ENCODE measurements at places on chromosomes 11 and 22. TPM values are rescaled to one million over a fixed set of nuclear protein-coding genes. Genes with fewer than 3 reads are reported as not detected.
A peak's percentile ranks its signal among the peaks of the same experiment; 100 is the strongest.

DNA sequence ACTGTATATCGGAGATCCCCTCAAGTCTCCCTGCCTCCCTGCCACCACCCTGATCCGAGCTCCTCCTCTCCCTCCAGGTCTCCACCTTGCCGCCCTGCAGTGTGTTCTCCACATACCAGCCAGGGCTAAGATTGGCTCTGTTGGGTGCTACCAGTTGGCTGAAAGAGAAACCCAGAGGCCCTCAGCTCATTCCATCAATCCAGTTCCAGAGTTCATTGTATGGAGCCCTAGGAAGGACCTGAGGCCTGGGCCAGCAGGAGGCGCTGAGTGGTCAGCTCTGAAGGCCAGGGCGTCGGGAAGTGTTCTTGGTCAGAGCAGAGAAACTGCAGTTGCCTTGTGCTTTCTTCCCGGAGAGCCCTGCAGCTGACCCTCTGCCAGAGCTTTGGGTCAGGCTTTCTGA is 2.2 kb upstream of the TOP3B start:
- DNase-seq: no peak

DNA sequence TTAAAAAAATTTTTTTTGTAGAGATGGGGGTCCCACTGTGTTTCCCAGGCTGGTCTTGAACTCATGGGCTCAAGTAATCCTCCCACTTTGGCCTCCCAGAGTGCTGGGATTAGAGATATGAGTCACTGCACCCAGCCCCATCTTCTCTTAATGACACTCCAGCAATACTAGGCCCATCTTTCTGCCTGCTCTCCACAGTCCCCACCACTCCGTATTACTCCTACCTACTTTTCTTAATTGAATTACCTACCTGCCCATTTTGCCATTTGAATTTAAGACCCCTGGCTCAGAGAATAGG is 2.0 kb upstream of the STIM1 start:
- DNase-seq: no peak

- DNase-seq: no peak
Measured at GRCh38 chr22:30438559-30438958, 13.0 kb downstream of the MTFP1 start.

DNA sequence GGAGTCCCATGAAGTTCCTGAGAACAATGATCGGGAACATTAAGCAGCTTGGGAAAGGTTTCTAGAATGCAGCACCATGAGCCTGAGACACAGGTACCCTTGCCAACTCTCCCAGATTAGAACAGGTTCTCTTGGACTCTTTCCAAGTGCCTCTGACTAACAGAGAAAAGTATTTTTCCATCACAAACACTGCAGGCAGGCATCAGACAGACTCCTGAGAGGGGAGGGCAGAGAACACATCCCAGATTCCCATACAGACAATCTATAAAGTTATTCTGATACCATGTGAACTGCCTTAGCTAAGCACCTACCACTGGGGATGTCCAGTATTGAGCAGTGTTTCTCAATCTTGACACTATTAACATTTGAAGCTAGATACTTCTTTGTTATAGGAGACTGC is 27.3 kb downstream of the SERGEF start:
- DNase-seq: no peak

DNA sequence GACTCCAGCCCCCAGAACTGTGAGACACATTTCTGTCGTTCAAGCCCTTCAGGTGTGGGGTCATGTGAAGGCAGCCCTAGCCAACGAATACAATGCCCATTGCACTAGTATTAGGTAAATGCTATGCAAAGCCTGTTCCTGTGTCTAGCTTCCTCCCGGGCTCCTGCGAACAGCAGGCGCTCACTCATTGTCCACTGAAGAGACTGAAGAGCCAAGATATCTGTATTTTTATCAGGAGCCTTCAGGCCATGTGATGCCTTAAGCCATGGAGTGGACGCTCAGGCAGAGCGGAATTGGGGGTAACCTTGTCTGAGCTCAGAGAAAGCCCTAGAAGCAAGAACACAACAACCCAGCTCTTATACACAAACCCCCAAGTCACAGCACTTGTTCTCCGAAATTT is 4.2 kb upstream of the TMPRSS6 start:
- DNase-seq: no peak

GRCh38 chr11:19525714-19526113 is 186.9 kb upstream of the NAV2 start:
- DNase-seq: no peak

- no peak for DNase-seq
Measured at GRCh38 chr11:20041499-20041898, 118.8 kb downstream of the DBX1 start.

DNA sequence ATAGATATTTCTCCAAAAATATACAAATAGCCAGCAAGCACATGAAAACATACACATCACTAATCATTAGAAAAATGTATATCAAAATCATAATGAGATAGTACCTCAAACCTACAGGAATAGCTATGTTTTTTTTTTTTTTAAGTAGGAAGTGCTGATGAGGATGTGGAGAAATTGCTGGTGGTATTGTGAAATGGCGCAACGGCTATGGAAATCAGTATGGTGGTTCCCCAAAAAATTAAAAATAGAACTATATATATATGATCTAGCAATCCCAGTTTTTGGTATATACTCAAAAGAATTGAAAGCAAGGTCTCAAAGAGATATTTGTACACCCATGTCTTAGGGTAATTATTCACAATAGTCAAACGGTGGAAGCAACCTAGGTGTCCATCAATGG is 46.0 kb upstream of the HIPK3 start:
- no peak for DNase-seq

- peak; percentile 67 for DNase-seq
Measured at GRCh38 chr22:43185860-43186261, 1.1 kb downstream of the TTLL12 start.

GRCh38 chr11:47378010-47378835 is at the start of gene SPI1:
TSS of gene SPI1 (minus strand) at chr11:47378547. CDS start at chr11:47378353, 194 bp downstream.
- peak; percentile 56 for DNase-seq

DNA sequence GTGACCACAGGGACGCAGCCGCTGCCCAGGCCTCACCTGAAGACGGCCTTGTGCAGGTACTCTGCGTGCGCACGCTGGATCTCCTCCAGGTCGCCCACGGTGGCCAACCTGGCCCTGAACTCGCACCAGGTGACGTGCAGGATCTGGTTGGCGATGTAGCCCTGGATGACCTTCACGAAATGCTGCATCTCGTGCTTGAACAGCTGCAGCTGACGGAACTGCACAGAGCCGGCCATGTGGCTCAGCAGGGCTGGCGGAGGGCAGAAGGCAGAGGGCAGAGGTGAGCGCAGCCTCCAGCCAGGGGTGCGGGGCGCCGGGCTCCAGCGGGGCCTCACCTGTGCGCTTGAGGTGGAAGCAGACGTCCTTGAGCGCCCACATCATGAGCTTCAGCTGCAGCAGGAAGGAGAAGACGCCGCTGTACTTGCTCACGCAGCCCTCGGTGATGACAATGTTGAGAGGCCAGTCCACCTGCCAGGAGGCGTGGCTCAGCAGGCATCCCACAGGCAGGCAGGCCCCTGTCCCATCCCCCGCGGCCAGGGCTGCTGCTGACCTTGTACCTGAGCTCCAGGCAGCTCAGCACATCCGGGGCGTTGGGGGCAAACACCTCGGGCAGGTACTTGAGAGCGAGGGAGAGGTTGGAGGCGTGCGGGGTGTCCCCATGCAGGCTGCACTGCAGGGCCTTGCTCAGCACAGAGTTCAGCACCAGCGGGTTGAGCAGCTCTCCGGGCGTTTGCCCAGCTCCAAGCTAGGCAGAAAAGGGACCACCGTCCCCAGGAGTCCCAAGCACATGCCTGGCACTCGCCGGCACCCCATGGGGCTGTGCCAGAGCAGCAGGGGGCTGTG is 17.6 kb downstream of the SELENOO start:
- no peak for DNase-seq

- no peak for DNase-seq
Measured at GRCh38 chr11:112374486-112375140, 114.0 kb upstream of the PLET1 start.

DNA sequence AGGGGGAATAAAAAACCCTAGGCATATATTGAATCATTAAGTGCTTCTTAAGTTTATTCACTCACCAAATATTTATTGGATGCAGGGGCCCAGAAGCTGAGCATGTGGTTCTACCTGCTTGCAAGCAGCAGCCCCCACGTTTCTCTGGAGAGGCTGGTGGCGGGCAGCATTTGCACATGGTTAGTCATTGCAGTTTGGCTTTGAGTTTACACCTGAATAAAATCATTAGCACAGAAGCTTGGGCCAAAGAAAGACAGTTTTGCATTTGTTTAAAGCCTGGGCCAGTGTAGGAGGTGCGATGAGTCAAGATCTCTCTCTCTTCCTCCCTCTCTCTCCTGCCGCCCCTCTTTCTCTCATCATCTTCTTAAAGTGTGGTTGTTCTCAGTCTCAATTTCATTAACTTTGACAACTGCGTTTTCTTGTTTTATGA is 72.6 kb downstream of the C22orf31 start:
- no peak for DNase-seq

DNA sequence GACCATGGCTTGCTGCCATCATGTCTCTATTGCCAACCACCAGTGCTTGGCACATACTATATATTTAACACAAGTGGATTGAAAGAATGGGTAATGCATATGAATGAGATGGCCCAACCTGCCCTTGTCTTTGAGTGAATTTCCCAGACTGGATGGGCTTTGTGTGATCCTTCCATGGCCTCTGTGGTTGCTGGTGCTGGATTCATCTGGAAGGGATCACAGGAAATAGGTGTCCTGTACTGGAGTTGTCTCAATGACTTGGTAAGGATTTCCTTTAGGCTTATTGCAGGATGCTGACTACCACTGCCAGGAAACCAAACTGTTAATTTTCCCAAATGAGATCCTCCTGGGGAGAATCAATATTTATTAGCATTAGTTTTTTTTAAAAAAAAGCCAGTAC is 328.6 kb downstream of the TMEM135 start:
- no peak for DNase-seq

- no peak for DNase-seq
Measured at GRCh38 chr22:41508770-41509170, 35.5 kb downstream of the POLR3H start.

DNA sequence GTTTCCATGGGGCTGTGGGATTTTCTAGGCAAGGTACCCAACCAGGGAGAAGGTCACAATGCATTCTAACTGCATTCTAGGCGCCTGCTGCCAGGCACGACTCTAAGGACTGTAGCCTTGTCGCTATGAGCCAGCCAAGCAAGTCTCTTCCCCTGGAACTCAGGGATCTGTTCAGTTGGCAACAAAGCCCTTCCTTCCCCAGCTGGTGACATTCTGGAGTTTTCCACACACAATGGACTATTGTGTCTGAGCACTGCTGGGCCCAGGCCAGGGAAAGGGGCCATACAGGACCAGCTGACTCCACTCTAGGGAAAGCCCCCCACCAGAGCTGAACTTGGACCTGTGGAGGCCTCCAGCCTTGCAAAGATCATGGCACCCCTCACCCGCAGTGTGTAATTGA is 116.8 kb downstream of the RRAS2 start:
- DNase-seq: no peak

GRCh38 chr11:11247086-11247485 is 106.0 kb downstream of the CSNK2A3 start:
- no peak for DNase-seq

Gene PTDSS2
- total RNA-seq: 36.6 TPM

Gene SLC22A25
- total RNA-seq: 2.0 TPM

Gene MUC5AC
- 18.6 TPM for total RNA-seq

Gene RIN1
- 16.0 TPM for total RNA-seq

Gene MS4A13
- not detected for total RNA-seq
